ENCODE measurements at places on chromosomes 16 and 17.

DNA sequence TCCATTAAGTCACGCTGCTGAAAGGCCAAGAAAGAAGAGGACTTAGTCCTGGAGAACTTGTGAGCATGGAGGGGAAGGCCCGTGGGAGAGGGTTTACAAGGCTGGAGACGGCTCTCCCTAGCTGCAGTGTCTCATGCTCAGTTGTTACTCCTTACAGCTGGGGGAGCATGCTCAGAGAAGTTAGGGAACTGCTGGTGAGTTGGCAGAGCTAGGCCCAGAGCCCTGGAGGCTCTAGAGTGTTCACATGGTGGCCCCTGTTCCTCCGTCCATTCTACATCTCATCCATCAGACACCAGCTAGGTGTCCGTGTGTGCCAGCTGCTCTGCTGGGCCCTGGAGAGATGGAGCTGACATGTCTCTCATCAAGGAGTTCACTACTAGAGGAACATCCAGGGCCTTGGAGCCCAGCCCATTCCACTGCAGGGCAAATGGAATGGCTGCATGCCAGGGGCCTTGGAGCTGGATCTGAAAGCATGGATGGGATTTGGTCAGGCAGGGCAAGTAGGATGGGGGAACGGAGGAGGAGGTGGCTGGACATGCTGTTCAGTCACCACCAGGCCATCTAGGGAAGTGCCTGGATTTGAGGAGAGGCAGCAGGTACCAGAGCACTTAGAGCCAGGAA lies 6.3 kb downstream of the XYLT2 start:
- no peak for DNase-seq

DNA sequence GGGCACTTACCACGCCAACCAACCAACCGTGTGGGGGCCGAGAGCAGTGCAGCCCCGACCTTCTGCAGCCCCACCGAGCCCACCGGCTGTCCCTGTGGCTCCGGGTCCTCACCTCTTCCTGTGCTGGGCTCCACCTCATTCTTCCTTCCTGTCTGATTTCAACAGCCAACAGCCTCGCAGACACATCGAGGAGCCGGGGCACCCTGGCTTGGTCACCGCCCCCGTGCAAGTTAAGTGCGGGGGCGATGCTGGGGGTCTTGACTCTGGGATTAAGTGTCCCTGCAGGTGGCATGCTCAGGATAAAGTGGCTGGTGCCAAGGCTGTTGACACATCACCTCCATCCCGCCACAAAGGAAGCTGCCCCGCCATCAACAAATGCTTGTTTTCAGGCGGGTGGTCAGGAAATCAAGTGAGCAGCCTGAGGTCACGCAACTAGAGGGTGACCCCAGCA lies at the start of gene NLRC3:
Gene NLRC3 (minus strand): TSS at position 102 of the 451 bp plus-strand sequence. CDS start 12,367 bp downstream, outside the sequence.
- DNase-seq = no peak

DNA sequence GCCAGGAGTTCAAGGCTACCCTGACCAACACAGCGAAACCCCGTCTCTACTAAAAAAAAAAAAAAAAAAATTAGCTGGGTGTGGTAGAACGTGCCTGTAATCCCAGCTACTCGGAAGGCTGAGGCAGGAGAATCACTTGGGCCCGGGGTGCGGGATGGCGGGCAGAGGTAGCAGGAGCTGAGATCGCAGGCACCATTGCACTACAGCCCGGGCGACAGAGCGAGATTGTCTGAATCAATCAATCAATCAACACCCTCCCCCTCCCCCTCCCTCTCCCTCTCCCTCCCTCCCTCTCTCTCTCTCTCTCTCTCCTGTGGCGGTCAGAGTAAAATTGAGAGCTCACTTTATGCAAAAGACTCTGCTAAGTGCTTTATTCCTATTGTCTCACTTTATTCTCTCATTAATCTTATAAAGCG lies 1.2 kb downstream of the HSDL1 start:
- peak; percentile 12 for DNase-seq

DNA sequence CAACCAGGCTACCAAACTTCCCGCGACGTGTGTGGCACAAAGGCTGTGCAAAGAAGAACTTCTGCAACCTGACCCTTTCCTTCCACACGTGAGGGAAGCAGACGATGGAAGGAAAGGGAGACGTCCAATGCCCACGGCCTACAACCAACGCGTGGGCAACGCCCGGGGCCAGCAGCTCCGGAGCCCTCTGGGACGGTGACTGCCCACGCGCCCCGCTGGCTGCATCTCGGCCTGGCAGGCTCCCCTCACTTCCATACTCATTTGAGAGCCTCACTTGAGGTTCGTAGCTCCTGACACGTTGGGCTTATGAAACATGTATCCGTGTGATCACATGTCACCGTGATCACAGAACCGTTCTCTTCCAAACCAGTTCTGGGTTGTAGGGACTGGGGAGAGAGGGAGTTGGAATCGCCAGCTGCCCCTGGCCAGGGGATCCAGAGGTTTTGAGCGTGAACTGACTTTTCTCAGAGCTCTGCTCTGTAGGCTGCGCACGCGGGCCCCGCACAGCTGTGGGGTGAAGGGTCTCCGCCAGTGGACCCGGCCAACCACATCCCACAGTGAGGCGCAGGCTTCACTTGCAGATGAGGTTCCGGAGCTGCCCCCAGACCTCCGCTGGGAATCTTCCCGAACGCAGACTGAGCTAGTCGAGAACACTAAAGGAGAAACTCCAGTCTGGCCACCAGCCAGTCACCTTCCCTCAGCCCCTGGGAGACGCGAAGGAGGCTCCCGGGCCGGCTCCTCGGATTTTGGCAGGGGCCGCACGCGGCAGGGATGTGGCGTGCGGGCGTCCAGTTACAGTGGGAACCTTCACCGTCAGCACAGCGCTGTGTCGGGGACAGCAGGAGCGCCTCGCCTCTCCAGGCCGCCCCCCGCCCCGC lies 1.0 kb downstream of the LMF1 start:
- DNase-seq = no peak

DNA sequence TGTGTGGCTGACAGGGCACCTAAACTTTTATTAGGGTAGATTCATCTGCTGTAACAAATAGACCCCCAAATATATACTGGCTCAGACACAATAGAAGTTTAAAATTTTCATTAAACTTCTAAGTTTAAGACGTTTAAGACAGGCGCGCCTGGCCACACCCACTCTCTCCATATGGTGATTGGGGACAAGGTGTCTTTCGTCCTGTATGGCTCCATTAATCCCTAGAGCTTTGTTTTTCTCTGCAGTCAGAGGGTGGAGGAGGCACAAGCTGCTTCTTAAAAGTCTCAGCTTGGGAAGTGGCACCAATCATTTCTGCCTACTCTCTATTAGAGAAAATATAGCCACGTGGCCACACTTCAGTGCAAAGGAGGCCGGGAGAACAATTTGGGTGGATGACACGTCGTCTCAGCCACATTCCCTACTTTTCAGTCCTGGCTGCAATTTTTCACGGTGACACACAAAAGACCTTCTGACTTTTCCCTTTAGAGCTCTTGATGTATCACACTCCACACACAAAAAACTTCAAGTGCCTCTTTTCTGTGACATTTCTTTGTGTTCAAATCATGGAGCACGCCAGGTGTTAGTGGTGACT lies 125.5 kb upstream of the CACNG3 start:
- no peak for DNase-seq

GRCh38 chr16:81885976-81886586 lies 107.0 kb downstream of the PLCG2 start:
- peak; percentile 37 for DNase-seq

GRCh38 chr17:50855708-50856330 lies 10.3 kb downstream of the TOB1 start:
- DNase-seq = no peak

DNA sequence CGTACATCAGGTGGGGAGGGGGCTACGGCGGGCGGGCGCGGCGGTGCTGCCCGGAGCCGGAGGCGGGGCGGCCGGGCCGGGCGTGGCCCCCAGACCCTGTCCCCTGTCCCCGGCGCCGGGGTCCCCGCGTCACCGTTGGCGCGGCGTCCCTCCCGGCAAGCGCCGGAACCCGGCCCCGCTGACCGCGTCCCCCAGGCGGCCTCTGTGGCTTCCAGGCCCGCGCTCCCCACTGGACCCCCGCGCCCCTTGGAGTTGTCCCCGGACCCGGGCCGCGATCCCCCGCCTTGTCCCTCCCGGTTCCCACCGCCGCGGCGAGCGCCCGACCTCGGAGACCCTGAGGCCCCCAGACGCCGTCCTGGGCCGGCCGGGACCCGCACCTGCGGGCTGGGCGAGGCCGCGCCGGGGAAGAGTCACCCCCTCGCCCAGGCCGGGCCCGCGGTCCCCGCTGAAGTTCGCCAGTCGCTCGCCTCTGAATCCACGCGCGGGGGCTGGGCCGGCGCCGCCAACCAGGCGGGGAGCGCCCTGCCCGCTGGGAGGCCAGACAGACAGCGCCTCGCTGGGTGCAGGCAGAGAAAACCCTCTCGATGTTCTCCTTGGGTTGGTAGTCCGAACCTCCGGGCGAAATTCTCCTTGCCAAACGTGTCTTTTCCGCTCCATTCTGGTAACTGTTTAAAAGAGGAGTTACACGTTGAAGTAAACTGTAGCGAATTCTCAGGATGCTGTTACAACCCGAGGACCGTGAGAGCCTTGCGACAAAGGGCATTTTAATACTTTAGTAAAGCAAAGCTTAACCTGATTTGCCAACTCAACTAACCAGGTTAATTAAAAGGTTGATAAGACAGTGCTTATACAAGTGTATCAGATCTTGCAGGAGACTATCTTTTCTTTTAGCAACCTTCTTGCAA lies 761 bp downstream of the GAN start:
- DNase-seq = peak; percentile 69

DNA sequence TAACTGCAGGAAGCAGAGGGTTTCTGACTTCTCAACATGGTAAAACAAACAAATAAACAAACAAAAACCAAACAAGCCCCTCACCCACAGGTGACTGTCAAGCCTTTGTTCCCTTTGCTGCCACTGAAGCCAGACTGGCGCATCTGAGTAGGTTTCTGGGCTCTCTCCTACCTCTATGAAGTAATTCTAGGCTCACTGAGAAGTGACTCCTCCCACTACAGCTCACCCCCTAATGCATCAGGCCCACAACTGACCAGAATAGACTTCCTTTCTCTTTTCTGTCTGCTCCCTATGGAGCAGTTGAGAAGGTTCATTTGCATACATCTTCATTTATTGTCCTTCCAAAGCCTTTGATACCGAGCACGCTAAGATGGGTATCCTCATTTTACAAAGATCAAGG lies 77.0 kb upstream of the CCL2 start:
- peak; percentile 3 for DNase-seq

- no peak for DNase-seq
Observed at GRCh38 chr16:55207693-55208428, 116.1 kb upstream of the IRX6 start.

DNA sequence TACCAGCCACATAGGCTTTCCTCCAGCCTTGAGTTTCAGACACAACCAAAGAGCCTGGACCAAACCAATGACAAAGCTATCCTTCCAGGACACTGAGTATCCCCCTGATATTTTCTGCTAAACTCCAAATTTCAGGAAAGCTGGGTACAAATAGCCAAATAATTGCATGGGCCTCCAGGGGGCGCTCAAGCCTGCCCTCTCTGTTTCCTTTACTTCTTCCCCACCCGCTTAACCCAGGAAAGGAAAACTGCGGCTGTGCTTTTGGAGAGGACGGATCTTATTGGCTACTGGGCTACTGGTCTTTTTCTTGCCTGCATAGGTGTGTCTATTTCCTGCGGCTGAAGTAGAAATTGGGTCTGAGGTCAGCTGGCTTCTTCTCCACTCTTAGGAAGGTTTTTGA lies 30.1 kb downstream of the GNGT2 start:
- peak; percentile 62 for DNase-seq

- no peak for DNase-seq
Observed at GRCh38 chr16:78783570-78784079, 684.2 kb downstream of the WWOX start.

DNA sequence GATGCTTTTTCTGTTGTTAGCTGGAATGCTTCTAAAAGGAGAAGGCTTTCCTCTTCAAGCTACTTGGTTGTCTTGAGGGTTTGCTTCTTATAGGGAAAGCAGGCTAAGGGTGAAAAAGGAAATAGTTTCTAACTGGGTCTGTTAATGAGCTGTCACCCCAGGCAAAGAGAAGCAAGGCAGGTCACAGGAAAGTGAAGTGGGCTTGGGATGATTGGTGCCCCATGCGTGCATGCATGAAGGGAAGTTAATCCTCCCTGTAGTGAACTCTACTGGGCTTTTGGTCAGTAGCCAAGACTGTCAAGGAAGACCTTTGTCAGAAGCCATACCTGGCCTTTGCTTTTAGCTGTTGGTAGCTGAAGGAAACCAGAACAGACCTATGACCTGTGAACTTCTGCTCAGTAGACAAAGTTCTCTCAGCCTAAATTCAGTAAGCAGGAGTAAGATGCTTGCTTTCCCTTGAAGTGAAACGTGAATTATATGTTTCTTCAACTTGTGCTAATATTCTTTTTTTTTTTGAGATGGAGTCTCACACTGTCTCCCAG lies 16.5 kb downstream of the TENT4B start:
- peak; percentile 40 for DNase-seq

GRCh38 chr17:32875923-32876416 lies 954 bp downstream of the MYO1D start:
- DNase-seq = peak; percentile 32

DNA sequence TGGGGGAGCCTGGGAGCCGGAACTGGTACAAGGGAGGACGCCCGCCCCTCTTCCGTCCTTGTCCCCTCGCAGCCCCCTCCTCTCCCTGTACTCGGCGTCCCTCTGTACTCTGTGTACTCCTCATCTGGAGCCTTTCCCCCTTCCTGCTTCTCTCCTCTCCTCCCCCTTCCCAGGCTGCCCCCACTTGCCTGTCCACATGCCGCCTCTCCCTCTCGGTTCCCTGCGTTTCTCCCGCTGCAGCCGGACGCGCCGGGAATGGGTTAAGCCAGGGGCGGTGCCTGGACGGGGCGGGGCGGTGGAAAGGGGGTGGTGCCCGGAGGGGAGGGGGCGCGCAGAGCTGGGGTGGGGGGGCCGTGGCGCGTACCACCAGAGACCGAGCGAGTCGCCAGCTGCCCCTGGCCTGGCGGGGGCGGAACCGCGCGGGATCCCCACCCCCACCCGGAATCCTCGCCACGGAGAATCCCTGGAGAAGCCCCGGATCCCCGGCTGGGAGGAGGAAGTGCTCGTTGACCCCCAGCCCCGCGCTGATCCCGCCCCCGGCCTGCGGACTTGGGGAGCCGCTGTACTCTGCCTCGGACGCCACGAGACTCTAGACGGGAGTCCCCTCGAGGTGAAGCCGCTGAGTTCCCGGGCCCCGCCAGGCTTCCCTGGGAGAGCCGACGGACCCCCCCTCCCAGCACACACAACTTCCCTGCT lies 22.6 kb downstream of the GJD3 start:
- DNase-seq = peak; percentile 77

DNA sequence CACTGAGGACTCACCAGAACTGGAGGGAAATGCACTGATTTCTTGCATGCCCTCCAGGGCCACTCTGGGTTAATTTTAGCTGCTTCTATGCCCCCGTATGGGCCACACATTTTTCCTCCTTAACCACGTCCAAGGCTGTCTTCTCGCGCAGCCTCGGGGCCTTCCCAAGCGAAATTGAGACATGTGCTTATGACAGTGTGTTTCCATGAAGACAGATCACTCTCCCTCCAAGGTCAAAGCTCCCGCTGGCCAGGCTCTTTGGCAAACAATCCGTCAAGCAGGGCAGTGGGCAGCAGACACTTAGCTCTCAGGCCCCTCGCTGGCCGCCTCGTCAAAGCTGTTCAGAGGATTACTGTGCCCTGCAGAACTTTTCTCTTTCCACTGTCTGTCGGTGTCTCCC lies 243.0 kb upstream of the N4BP1 start:
- no peak for DNase-seq

GRCh38 chr17:801660-802059 lies 19.5 kb downstream of the MRM3 start:
- DNase-seq = peak; percentile 21
